ENCODE measurements at places on chromosomes 7 and 10.

GRCh38 chr10:42917821-42918220, 135.2 kb downstream of the BMS1 start:
- DNase-seq: no peak

- DNase-seq: no peak
These were observed 47.5 kb downstream of the BRAF start for GRCh38 chr7:140877249-140877524.

DNA sequence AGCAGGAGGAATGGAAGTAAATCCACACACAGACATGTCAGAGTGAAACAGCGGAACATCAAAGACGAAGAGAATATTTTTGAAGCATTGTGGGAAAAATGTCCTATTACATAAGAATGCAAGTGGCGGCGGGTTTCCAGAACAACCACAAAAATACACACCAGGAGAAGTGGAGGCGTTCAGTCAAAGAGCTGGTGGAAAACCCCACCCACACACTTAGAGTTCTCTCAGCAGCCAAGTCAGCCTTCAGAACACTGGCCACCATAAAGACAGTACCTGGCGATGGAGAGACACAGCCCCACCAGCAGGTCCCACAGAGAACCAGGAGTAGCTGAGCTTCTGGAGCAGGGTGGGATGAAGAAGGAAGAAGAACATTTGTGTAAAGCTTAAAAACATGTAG, 23.7 kb downstream of the NKX6-2 start:
- no peak for DNase-seq

- DNase-seq: peak; percentile 29
These were observed 48.4 kb upstream of the FZD8 start for GRCh38 chr10:35690534-35690933.

Data from left colon (tissue), 2 donors.